Non-pigmented ciliary epithelial cell (primary cell): ENCODE measurements at places on chromosomes 1 and 21.

- no peak for DNase-seq
Measured at GRCh38 chr1:75131565-75132241, 2.5 kb upstream of the LHX8 start.

DNA sequence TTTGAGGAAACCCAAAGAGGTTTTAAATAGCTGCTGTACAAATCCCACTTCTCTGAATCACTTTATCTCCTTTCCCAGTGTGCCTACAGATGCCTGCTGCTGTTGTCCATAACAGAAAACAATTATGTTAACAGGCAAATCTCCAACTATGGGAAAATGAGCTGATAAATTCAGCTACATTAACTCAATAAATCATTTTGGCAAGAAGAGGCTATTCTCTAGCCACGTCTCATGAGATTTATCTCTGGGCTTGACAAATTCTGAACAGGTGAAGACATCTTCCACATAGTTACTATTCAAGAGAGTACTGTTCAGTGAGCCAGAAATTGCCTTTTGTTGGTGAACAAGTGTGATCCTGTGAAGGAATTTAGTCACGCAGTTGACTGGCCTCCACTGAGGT is 327.1 kb upstream of the FMN2 start:
- DNase-seq: no peak

- peak; percentile 19 for DNase-seq
Measured at GRCh38 chr1:115469703-115470476, 131.8 kb upstream of the NGF start.

DNA sequence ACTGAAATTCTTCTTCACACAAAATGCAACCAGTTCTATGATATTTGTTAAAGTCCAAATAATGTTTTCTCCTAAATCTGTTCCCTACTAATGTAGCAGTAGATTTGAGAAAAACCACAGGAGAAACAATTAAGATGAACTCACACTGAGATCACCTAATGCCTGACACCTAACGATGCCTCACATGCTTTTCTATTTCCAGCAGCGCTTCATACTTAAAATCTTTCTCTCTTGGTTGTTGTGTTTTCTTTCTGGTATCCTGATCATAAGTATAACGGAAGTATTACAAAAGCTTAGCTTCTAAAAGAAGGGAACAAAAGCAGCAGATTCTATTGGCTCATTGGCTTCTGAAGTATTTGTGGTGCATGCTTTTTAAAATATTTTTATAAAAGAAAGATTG is 267.2 kb upstream of the SGIP1 start:
- DNase-seq: no peak

GRCh38 chr1:159973350-159973940 is 19.4 kb upstream of the SLAMF9 start:
- DNase-seq: no peak

GRCh38 chr1:63277195-63278192 is 44.9 kb upstream of the FOXD3 start:
- DNase-seq: no peak

DNA sequence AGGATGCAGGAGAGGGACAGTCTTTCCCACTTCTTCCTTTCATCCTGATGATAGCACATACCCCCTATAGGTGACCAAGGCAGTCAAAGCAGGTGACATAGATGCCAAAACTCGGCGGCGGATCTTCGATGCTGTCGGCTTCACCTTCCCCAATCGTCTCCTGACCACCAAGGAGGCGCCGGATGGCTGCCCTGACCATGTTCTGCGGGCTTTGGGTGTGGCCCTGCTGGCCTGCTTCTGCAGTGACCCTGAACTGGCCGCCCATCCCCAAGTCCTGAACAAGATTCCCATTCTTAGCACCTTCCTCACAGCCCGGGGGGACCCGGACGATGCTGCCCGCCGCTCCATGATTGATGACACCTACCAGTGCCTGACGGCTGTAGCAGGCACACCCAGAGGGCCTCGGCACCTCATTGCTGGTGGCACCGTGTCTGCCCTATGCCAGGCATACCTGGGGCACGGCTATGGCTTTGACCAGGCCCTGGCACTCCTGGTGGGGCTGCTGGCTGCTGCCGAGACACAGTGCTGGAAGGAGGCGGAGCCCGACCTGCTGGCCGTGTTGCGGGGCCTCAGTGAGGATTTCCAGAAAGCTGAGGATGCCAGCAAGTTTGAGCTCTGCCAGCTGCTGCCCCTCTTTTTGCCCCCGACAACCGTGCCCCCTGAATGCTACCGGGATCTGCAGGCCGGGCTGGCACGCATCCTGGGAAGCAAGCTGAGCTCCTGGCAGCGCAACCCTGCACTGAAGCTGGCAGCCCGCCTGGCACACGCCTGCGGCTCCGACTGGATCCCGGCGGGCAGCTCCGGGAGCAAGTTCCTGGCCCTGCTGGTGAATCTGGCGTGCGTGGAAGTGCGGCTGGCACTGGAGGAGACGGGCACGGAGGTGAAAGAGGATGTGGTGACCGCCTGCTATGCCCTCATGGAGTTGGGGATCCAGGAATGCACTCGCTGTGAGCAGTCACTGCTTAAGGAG is 2.9 kb downstream of the NCDN start:
- DNase-seq: no peak

DNA sequence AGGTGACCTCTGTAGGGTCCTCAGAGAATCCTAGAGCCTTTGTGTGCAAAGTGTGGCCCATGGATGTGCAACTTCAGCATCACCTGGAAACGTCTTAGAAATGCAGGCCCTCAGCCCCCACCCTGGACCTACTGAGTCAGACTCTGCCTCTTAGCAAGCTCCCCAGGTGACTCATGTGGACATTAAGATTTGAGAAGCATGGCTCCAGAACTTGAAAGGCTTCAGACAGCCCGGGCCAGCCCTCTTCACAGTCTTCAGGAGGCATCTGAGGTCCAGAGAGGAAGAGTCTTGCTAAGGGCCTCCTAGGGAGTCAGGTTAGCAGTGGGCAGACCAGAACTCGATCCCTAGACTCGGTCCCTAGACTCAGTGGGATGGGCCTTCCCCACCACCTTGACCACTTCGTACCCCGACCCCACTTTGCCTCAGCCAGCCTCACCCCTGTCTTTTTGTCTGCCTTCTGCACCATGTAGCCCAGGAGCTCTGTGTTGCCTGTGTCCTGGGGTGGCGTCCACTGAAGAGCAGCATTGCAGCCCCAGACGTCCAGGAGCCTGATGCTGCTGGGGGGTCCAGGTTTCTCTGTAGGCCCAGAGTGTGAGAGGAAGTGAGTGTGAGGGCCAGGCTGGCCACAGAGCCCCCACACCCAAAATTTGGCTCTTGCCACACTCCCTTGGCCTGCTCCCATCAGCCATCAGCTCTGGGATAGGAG is 4.8 kb downstream of the MYBPH start:
- no peak for DNase-seq

DNA sequence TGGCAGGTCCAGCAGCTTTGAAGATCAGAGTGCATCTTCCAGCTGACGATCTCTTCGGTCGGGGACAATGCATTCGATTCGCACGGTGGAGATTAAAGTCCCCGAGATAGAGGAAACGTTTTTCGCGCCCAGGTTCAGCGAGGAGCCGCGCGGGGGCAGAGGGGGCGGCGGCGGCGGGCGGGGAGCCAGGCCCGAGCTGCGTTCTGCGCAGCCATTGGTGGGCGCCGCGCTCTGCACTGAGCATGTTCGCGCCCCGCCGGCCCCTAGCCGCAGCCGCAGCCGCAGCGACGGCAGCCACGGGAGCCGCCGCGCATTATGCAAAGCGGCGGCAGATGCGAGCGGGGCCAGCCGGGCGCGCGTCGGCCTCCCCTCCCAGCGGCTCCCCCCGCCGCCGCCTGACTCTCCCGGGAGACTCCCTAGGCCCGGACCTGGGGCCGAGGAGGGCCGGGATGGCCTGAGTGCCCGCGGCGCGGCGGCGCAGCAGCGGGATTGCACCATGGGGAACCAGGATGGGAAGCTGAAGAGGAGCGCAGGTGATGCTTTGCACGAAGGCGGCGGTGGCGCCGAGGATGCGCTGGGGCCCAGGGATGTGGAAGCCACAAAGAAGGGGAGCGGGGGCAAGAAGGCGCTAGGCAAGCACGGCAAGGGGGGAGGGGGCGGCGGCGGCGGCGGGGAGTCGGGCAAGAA is at the start of gene FMN2:
Gene FMN2, plus strand, starts transcription at position 270 of the 687 bp plus-strand sequence. Its CDS starts 227 bp downstream, at position 497.
- no peak for DNase-seq

- DNase-seq: no peak
Measured at GRCh38 chr1:180773210-180773865, 139.4 kb upstream of the KIAA1614 start.

DNA sequence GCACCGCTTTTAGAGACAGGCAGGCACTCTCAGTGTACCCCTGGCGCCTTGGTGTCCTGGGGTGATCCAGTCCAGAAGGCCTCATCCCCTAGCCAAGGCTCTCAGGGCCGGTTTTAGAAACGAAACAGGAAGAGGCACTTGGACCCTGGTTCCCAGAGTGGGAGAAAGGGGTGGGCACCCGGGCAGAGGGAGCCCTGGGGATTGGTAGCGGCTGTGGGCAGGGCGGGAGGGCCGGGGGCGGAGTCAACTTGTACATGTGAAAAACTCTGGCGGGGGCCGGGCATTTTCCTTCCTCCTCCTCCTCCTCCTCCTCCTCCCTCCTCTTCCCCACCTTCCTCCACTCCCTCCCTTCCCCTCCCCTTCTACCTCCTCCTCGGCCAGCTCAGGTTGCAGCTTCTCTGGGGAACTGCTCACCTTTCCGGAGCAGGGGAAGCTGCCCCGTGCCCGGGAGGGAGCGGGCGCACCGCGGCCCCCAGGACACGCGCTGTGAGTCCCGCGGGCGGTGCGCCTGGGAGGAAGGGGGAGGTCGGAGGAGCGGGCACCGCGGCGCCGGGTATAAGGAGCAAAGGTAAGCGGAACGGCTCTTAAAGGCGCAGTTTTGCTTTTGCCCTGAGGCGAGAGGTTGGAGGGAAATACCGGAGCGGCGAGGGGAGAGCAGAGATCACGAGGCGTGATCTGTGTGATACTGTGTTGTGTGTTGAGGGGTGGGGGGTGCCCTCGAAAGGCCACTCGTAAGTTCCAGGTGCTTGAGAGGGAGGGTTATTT is at the start of gene CDK18:
Gene CDK18, plus strand, starts transcription at position 359 of the 765 bp plus-strand sequence. CDS start 18,499 bp downstream, outside the sequence.
- DNase-seq: no peak

- DNase-seq: no peak
Measured at GRCh38 chr21:42315296-42315891, at the start of gene TFF3. Gene TFF3, minus strand, starts transcription at chr21:42315409. Its CDS starts 35 bp downstream, at chr21:42315374.

DNA sequence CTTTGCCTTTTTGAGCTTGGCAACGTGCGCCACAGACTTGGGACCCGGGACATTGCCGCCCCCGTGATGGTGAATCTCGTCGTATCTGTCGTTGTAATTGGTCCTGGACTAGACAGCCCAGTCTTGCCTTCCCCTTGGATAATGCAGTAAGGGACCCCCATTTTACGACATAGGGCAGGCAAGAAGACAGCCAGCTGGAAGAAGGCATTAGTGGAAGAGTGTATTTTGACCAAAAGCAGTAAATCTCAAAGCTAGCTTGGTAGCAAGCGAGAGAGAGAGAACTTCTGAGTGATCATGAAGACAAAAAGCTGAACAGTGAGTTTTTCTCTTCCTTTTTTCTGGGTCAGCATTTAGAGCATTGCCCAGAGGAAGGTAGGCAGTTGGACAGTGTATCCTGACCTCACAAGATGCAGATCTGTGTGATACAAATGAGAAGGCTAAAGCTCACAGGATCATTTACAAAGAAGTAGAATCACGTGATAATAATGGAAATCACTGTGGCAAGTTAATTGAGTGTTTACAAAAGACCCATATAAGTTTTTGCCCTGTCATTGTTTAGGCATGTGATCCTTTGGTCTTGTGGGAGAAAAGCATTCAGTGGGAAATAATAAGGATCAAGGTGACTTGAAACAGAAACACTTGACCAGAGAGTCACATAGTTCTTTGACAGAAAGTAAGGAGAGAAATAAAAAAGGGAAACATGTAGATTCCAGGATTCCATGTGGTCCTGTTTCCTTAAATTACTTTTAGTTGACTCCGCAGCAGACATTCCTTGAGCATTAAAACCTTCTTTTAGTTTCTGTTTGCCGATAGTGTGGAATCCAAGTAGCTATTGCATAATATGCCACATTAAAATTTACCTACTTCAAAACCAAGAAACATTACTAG is 66.3 kb downstream of the CNST start:
- DNase-seq: peak; percentile 74

DNA sequence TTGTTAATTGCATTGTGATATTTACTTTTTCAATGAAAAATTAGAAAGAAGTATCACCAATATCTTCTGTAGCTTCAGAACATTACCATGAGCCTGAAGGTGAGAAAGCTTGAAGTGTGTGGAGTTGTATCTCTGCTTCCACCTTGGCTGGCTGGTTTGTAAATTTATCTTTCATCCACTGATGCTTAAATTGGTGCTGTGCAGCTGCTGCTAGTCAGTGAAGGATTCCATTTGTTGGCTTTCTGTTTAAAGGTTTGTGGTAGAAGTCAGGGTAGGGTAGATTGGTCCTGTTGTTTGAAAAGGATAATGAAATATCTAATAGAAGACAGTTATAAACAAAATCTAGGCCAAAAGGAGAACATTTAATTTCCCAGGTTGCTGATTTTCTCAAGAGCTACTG is 105.7 kb downstream of the C1orf21 start:
- no peak for DNase-seq

- DNase-seq: no peak
Measured at GRCh38 chr1:149949911-149950310, 13.2 kb upstream of the MTMR11 start.

DNA sequence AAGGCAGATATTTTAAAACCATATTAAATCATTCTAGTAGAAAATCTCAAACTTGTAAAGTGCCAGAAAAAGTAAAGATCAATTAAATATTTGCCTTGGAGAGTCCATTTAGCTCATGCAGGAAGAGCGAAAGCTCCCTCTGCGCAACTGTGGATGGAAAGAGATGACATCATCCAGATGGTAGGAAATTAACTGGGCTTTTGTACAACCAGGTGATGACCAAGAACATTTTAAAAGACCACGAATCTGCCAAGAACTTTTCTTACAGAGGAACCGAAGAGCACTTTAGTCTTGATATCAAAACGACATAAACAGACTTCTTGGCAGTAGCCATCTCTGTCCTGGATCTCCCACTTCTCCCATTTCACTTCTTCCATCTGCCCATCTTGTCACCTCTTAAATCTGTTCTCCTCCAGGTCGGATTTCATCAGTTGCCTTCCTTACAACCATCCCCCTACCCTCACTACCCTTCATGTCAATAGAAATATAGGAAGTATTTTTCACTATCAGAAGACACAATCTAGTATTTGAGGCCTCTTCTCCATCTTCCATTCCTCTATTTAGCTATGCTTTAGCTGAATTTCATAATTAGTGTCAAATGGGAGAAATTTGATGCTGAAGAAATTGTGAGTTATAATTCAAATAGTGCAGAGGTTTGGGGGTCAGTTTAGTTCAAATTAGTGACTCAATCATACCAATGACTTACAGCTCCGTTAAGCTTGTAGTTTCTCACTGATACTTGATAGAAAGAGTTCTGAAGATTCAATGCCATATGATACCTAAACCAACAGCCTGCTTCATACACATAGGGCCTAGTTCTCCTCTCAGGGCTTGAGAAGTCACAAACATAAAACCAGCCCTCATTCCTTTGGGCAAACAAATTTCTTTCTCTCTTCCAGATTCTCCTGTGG is 22.0 kb upstream of the DNASE2B start:
- no peak for DNase-seq

DNA sequence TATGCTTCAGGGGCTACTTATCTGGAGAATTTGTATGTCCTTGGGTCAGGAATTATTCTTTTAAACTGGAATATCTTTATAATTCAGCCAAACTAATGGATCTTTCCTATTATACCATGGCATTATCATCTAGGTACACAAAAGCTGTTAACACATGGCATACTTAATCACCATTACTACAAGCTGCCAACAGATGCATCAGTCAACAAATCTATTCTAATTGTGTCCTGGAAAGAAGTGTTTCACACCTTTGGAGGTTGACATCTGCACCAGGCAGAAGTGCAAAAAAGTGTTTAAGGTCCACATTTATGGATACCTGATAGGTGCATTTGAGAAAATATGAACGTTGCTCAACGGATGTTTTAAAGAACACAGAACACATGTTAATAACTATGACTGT is 470.2 kb upstream of the ADGRL2 start:
- DNase-seq: no peak

- no peak for DNase-seq
Measured at GRCh38 chr1:154751690-154752089, 118.4 kb downstream of the KCNN3 start.
